ENCODE measurements at places on chromosomes 11 and 22. TPM values are rescaled to one million over a fixed set of nuclear protein-coding genes. Genes with fewer than 3 reads are reported as not detected.

CALCA gene
- total RNA-seq = not detected

C11orf42 gene
- total RNA-seq = not detected

CRYBA4 gene
- total RNA-seq = not detected

NXPE4 gene
- total RNA-seq = not detected

CRACR2B gene
- total RNA-seq = 6.4 TPM

GSTT2B gene
- 0.15 TPM for total RNA-seq

APLNR gene
- total RNA-seq = 0.03 TPM

APOBEC3A gene
- total RNA-seq = 0.10 TPM

POU2F3 gene
- not detected for total RNA-seq

TRPC6 gene
- 0.82 TPM for total RNA-seq

PRAME gene
- 107 TPM for total RNA-seq

MS4A14 gene
- not detected for total RNA-seq

OR2AT4 gene
- not detected for total RNA-seq

C2CD2L gene
- 5.6 TPM for total RNA-seq

MPPED2 gene
- not detected for total RNA-seq

MRGPRX4 gene
- total RNA-seq = not detected

HIPK3 gene
- total RNA-seq = 16.5 TPM

SLC1A2 gene
- 0.08 TPM for total RNA-seq

OR8D4 gene
- not detected for total RNA-seq

COA4 gene
- 138 TPM for total RNA-seq

POTEH gene
- total RNA-seq = not detected

P2RY2 gene
- 11.2 TPM for total RNA-seq

ARHGAP20 gene
- not detected for total RNA-seq

SMTNL1 gene
- not detected for total RNA-seq

ASCL2 gene
- 0.08 TPM for total RNA-seq

TYR gene
- not detected for total RNA-seq

TRIM21 gene
- 22.1 TPM for total RNA-seq

VPREB1 gene
- not detected for total RNA-seq

DERL3 gene
- 0.42 TPM for total RNA-seq

MYO7A gene
- 1.4 TPM for total RNA-seq

FLRT1 gene
- total RNA-seq = 0.05 TPM

HPX gene
- 0.71 TPM for total RNA-seq

CBLIF gene
- not detected for total RNA-seq

MIOX gene
- not detected for total RNA-seq

FAM180B gene
- not detected for total RNA-seq

JAML gene
- not detected for total RNA-seq

ANO9 gene
- 0.70 TPM for total RNA-seq

ELF5 gene
- total RNA-seq = not detected

CRYAB gene
- 27.1 TPM for total RNA-seq

LRRC10B gene
- total RNA-seq = 0.21 TPM
